ENCODE measurements at places on chromosomes 6 and 20.

GRCh38 chr6:169221264-169221663, 32.4 kb downstream of the THBS2 start:
- DNase-seq, result no peak

DNA sequence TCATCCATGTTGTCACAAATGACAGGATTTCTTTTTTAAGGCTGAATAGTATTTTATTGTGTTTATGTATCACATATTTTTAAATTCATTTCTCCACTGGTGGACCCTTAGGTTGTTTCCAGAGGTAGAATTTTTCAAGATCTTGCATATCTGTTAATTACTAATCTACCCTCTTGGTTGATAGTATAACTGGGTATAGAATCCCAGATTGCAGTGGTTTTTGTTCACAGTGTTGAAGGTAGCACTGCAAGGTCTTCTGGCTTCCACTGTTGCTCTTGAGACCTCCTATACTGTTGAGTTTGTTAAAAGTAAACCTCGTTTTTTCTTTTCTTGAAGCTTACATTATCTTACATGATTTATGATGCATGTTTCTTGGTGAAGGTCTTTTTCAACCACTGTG, 22.9 kb downstream of the CDC5L start:
- no peak for DNase-seq

DNA sequence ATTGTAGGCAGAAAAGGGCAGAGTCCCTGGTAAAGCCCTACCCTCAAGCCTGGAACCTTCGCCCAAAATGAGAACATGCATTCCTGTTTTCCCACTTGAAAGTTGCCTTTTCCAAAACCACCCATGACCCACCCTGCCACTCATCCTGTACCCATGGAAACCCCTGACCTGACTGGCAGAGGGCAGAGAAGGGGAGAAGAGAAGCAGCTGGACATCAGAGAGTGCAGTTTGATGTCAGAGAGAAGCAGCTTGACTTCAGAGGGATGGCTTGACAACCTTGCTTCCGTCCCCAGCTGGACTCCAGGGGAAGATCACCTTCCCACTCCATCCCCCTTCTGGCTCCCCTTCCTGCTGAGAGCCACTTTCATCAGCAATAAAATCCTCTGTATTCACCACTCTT, 123.6 kb upstream of the SHLD1 start:
- no peak for DNase-seq

DNA sequence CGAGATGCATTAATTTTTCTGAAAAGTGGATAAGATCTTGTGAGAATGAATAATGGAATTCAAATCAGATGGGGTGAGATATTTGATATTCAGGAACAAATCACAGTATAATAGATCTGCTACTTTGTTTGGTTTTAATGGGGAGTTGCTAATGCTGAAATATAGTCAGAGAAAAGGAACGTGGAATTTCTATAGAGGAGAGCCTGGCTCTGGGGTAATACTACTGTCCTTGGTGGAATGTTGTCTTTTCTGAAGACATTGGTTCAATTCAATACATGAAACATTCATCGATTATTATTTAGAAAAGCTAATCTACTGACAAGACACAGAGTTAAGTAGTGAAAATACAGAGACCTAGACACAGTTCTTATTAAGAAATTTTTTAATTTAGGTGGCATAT, 108.6 kb downstream of the ESR1 start:
- DNase-seq, result no peak

All from WTC11 (cell line).